ENCODE measurements at places on chromosomes 1 and 21.

GRCh38 chr1:192488058-192488457 is 87.5 kb upstream of the RGS1 start:
- DNase-seq = no peak

DNA sequence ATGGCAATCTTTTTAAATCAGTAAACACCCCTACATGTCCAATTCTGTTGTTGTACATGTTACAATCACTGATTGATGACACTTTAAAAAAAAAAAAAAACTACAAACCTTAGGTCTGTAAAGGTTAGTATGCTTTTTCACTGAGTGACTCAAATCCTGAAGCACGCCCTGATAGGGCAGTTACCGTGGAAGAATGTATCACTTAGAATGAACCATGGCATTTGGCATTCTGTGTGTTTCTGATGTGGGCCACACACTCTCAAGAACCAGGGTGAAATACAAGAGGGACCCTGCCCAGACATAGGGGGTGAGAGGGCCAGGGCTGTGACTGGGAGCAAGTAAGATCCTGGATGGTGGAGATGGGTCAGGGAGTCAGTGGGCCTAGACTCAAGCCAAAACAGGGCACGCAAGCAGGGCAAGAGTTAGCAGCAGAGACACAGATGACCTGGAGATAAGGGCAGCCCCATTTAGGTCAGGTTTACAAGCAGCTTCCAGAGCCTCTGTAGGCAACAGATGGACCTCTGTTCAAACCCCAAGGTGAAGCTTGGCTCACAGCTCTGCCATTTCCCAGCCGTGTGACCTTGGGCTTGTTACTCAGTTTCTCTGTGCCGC is 47.6 kb upstream of the DMRTB1 start:
- DNase-seq = no peak

DNA sequence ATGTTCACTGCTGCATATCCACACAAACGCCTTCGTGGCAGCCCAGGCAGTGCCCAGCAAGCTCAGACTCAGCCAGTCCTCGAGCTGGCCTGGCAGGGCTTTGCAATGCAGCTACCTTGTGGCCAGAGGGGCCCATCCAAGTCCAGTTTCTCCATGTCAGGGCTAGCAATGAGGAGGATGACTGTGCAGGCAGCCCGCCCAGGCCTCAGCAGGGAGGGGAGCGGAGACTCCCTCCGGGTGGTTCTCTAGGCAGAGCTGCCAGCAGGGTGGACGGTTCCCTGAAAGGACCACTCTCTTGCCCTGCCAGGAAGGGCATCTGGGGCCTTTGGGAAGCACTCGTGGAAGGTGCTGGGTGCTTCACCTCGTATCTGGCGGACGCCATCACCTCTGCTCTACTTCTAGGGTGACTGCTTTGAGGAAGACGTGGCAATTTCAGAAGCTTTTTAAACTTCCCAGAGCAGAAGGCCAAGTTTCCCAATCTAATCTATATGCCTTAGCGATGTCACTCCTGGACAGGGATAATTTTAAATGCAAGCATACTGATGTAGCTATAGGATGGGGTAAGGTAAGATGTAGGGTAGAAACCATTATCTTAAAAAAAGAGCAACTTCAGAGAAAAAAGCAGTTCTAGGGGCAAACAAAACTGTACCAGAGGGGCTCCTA is 56.2 kb downstream of the RUNX1 start:
- DNase-seq = no peak

- no peak for DNase-seq
Measured at GRCh38 chr1:232599178-232600041, 30.5 kb downstream of the SIPA1L2 start.

GRCh38 chr1:5911871-5912271 is 80.4 kb downstream of the NPHP4 start:
- no peak for DNase-seq

DNA sequence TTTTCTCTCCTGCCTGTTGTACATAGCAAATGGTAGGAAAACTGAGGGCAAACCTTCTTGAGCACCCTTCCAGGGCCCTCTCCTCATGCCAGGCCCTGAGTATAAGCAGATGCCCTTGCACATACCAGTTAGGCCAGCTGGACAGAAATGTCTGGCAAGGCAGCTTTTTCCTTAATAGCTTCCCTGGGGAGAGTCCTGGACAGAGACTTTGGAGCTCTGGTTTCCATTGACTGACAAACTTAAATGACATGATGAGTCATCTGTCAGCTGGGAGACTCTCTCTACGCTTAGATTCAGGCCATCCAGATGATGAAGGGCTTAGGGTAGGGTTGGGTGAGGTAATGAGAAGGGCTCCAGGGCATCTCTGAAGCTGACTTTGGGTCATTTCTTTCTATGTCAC is 317.5 kb downstream of the ASTN1 start:
- DNase-seq = no peak

Measured in activated CD4-positive, CD25-positive, alpha-beta regulatory T cell (primary cell).